Placental epithelial cell (primary cell): ENCODE measurements at places on chromosomes 12 and 14. TPM values are rescaled to one million over a fixed set of nuclear protein-coding genes. Genes with fewer than 3 reads are reported as not detected.

KLHL33 gene
- total RNA-seq: under 0.01 TPM in 1 of 2 replicates, not detected in the other

CFAP73 gene
- not detected in 2 replicates for total RNA-seq

ITGA7 gene
- total RNA-seq: 0.22 and 0.39 TPM in 2 replicates

SLC10A1 gene
- not detected in 2 replicates for total RNA-seq

RNF212B gene
- total RNA-seq: not detected in 2 replicates

CCND2 gene
- 404 and 516 TPM in 2 replicates for total RNA-seq

KRT2 gene
- not detected in 2 replicates for total RNA-seq

PRB3 gene
- total RNA-seq: not detected in 2 replicates

ACSM4 gene
- total RNA-seq: not detected in 2 replicates

ACOT4 gene
- total RNA-seq: 0.39 and 3.9 TPM in 2 replicates

INHBC gene
- total RNA-seq: not detected in 2 replicates

KCNK13 gene
- total RNA-seq: 0.11 and 0.39 TPM in 2 replicates

DIO2 gene
- 0.39 and 1.4 TPM in 2 replicates for total RNA-seq

ATXN7L3B gene
- 30.0 and 31.4 TPM in 2 replicates for total RNA-seq

KLHL42 gene
- 26.7 and 31.0 TPM in 2 replicates for total RNA-seq

TAS2R50 gene
- 3.1 and 4.1 TPM in 2 replicates for total RNA-seq

OTOGL gene
- not detected in 2 replicates for total RNA-seq

PCED1B gene
- under 0.01 and 0.54 TPM in 2 replicates for total RNA-seq

STAC3 gene
- 0.39 TPM in 1 of 2 replicates, not detected in the other for total RNA-seq

LAG3 gene
- 0.11 and 0.39 TPM in 2 replicates for total RNA-seq

ACOT6 gene
- total RNA-seq: 0.39 TPM in 1 of 2 replicates, not detected in the other

SSTR1 gene
- total RNA-seq: under 0.01 TPM in 1 of 2 replicates, not detected in the other

C14orf180 gene
- total RNA-seq: not detected in 2 replicates

RPGRIP1 gene
- total RNA-seq: not detected in 2 replicates

SDR9C7 gene
- total RNA-seq: under 0.01 TPM in 1 of 2 replicates, not detected in the other

ASB2 gene
- total RNA-seq: not detected in 2 replicates

SIX6 gene
- total RNA-seq: not detected in 2 replicates
